ENCODE measurements at places on chromosomes 12 and 14. TPM values are rescaled to one million over a fixed set of nuclear protein-coding genes. Genes with fewer than 3 reads are reported as not detected.

DNA sequence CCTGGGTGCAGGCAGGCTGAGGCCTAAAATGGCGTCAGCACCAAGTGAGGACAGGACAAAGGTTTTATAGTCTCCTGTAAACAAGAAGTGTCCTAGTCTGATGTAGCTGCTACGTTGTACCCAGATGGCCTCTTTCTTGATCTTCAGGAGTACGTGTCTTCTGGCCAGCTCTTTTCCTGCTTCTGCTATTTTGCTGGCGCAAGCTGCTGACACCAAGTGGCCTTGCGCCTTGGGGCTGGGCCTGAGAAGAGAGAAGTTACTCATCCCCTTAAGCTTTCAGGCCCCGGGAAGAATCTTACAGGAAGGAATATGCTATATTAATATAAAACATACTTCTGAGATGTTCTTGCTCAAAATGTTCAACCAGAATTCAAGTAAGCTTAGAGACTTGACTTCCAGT lies 605.2 kb downstream of the GALC start:
- H3K36me3 ChIP-seq, result no peaks in the 10 kb centered on the region
- no peak for DNase-seq
- no peaks in the 10 kb centered on the region for H3K4me1 ChIP-seq
- no peak overlapping the region for H3K27ac ChIP-seq

DNA sequence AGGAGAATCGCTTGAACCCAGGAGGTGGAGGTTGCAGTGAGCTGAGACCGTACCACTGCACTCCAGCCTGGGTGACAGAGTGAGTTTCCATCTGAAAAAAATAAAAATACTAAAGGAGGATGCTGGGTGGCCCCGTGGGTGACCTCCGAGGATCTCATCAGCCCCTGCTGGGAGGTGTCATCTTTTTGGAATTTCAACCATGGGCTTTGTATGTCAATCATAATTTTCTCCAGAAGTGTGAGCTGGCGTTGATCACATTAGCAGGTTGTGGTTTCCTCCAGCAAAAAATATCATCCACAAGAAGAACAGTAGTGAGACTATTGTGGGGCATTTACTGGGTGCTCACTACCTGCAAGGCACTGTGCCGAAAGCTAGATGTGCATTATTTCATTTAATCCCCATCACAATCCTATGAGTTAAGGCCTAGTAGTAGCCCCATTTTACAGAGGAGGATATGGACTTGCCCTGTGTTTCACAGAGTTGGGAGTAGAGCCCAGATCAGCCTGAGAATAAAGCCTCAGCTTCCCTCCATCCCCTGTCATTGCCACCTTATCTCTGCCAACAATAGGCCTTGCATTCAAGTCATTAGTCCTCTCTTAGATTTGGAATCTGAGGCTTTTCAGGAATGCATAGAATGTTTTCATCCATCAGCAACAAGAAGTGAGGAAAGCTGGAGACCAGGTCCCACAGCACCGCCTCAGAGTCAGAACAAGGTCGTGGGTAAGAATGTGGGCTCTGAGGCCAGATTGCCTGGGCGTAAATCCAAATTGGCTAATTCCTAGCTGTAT lies 39.8 kb downstream of the SVOP start:
- no peaks in the 10 kb centered on the region for H3K36me3 ChIP-seq
- peak; percentile 52 for DNase-seq
- no peak overlapping the region for H3K4me3 ChIP-seq
- H3K27ac ChIP-seq, result no peak overlapping the region
- no peaks in the 10 kb centered on the region for H3K4me1 ChIP-seq

GRCh38 chr12:111269718-111270117 lies 99.2 kb downstream of the PHETA1 start:
- no peaks in the 10 kb centered on the region for H3K4me1 ChIP-seq
- H3K4me3 ChIP-seq, result no peak overlapping the region
- no peak overlapping the region for H3K27ac ChIP-seq
- no peaks in the 10 kb centered on the region for H3K36me3 ChIP-seq
- no peaks in the 10 kb centered on the region for H3K27me3 ChIP-seq
- DNase-seq, result no peak

GRCh38 chr12:122724641-122725243 lies 5.9 kb downstream of the HCAR1 start:
- no peaks in the 10 kb centered on the region for H3K4me1 ChIP-seq
- no peaks in the 10 kb centered on the region for H3K36me3 ChIP-seq

Gene PRORP
- total RNA-seq, result 18.6 TPM

Gene SCNN1A
- not detected for total RNA-seq

Gene SUOX
- 44.8 TPM for total RNA-seq

All from heart right ventricle (tissue), 16 donors.